ENCODE measurements at places on chromosomes 3 and 15.

- peak; percentile 87 for DNase-seq
Measured at GRCh38 chr3:122100591-122101463, 45.7 kb downstream of the CD86 start.

- no peak for DNase-seq
Measured at GRCh38 chr3:40192628-40193027, 116.9 kb upstream of the EIF1B start.

DNA sequence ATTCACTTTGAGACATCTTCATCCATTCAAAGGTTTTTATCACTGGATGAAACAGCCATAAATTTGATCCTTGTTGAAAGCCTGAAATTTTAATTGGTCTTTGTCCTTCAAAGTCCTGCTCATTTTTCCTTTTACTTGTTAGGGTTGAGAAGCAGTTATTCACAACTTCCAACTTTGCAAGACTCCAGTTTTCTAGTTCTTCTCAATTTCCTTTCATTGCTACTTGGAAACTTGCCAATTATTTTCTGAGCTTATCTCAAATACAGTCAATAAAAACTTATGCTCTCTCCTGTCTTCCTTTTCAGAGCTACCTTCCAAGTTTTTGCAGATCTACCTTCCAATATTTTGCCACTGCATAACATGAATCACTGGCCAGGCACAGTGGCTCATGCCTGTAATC lies 23.7 kb upstream of the CD276 start:
- no peak for DNase-seq

DNA sequence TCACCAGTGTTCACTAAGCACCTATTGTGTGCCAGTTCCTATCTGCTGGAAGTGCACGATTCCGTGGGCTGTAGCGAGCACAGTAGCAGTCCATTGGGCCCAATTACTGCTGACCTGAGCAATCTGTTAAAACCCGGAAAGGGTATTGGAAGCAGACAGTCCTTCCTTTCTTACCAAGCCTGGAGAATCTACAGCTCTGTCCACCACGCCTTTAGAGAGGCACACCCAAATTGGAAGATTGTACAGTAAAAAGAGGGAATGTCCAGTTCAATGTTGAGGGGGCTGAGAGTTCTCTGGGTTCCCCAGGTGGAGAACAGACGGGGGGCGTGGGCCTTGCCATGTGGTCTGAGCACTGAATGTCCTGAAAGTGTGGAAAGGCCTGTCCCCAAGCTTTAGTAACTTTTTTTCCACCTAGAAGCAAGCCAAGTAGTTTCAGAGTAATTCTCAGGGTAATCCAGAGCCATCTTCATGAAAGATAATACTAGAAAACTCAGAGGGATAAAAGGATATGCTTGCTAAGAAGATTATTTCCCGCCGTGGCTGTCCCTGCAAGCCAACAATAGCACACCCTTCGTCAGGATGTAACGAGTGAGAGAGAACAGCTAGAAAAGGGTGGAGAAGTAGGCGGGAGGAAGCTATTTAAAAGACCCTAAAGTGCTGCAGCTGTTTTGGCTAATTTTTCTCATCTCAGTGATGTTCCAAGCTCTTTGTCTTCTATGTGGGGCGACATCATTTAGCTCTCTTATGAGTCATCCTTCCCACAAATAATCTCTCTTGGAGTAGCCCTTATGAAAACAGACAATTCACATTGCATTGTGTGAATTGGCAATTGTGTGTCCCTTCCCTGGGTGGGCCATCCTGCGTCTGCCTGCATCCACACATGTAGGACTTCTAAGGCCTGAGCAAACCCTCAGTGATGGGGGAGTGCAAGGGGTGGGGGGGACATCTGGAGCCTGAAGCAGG lies 181.0 kb downstream of the ATG7 start:
- no peak for DNase-seq

DNA sequence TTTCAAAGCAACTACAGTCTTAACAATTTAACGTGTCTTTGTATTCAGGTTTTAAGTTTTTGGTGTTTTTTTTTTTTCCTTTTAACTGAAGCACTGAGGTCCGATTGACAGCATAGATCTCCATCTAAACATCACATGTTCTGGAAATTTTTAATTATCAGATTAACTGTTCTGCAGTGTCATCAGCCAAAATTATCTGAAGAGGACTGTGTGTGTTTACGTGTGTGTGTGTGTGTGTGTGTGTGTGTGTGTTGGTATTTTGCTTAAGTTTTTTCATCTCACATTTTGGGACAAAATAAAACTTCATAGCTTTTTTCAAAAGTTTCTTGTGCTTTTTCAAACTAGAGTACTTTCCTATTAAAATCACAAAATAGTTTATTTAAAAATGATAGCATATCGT lies 1.8 kb downstream of the PIK3CA start:
- DNase-seq: no peak

DNA sequence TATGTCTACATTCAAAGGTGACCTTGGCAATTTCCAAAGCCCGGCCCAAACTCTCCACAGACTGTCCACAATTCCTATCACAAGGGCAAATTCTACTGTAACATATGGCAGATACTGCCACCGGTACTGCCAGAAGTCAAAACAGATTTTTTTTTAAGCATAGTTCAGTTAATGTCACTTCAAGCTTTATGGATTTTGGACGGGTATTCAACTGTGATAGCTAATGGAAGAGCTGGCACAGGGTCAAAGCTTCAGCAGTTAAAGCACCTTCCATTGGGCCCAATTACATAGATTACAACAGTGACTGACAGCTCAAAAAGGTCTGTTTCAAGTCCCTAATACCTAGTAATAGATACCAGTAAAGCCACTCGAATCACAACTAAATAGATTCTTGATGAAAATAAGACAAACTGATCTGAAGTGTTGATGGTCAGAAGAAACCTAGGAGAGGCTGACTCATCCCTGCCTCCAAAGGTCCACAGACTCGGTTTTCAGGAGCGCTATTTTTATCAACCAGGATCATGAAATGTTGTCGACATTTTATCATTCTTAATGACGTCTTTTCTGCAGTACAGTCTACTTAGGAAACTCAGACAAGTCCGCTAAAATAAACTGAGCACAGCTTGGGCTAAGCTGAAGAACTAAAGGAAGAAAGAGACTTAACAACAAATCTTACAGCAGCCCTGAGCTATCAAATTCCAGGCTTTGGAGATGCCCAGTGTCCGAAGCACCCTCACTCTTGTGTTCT lies 38.7 kb downstream of the ANXA2 start:
- DNase-seq: no peak
